NCI-H748 treated with DMSO at 0.1 percent for 48 hours (cell line): ENCODE measurements at places on chromosomes 6 and 20.

DNA sequence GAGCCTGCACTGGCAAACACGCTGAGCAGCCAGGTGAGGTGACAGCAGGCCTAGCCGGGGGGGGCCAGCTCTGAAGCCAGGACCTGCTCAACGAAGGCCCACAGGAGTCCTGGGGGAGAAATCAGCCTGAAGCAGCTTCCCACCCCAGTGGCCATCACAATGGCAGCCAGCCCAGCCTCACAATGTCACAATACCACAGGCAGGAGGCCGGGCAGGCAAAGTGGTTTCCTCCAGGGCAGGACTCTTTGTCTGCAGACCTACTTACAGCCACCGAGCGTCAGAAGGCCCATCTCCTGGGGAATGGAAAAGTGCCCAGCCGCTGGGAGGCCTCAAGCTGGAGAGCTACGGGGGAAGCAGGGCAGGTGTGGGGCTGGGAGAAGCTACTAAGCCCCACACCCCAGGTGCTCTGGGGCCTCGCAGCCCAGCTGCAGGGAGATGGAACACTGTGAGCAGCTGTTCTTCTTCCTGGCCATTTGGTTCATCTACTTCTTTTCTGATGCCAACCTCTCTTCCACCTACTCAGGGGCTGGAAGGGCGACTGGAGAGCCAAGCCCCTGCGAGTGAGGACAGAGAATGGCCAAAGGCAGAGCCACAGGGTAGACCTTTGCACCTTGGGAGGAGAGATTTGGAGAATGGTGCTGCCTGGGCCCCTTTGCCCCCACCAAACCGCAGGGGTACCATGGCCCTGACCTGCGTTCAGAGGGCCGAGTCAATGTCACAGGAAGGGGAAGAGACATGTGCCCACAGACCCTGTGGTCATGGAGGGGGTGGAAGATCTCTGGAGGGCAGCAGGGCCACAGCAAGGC is 22.3 kb upstream of the AVP start:
- no peak for DNase-seq

DNA sequence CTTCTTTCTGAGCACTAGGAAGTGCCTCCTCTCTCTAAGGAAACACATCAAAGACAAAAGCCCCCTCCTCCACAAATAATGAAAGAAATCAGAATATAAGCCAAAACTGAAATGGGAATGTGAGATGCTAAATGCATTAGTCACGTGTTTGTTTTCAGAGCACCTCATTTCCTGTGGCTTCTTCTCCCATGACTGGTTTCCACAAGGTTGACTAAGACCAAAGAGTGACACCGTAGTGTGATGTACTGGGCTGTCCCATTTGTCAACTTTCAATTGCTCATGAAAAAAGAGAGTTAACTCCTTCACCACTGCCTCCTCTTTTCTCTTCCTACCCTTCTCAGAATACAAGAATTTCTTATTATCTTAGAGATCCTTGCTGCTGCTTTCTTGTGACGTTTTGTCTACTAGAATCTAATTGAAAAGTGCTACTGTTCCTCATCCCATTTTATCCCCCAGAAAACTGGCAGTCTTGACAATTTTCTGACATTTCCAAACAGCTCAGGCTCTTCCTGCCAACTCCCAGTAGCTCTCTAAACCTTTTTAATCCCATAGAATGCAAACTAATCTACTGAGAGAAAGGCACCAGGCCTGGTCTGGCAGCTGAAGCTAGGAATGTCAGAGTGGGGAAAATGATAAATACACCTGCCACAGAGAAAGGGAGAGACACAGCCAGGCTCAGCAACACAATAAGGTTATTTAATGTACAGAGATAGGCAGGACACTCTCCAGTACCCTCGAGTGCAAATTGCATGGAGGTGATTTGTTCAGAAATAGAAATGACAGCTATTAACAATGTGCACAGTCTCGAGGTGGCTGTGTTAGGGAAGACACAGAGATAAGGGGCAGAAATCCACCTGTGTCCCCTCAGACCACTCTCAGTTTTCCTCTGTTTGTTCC is 671.7 kb upstream of the NRSN1 start:
- no peak for DNase-seq

- no peak for DNase-seq
Measured at GRCh38 chr20:23291575-23292240, 58.9 kb upstream of the NXT1 start.

DNA sequence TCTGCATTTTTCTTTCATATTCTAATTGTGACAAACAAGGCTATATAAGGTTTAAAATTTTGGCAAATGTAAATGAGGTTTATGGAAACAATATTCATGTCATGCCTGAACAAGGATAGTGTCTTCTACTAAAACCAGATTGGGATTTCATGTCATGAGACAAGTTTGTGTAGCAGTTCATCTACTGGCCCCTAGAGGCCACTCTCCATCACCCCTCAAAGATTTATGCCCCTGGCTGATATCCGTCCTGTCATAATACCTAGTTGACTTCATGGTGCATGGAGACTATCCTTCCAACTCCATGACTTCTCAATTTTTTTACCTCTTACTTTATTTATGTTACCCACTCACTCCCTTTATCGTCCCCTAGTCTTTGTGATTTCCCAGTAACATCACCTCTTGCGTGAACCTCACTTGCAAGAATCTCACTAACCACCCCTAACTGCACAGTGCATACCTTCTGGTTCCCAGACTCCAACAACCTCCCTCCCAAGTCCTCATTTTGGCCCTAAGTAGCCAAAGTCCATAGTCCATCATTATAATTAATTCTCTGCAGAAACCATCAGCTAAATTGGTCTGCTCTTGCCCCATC is 179.8 kb downstream of the TASP1 start:
- DNase-seq = peak; percentile 47

- no peak for DNase-seq
Measured at GRCh38 chr6:113539202-113539601, 317.9 kb upstream of the MARCKS start.

DNA sequence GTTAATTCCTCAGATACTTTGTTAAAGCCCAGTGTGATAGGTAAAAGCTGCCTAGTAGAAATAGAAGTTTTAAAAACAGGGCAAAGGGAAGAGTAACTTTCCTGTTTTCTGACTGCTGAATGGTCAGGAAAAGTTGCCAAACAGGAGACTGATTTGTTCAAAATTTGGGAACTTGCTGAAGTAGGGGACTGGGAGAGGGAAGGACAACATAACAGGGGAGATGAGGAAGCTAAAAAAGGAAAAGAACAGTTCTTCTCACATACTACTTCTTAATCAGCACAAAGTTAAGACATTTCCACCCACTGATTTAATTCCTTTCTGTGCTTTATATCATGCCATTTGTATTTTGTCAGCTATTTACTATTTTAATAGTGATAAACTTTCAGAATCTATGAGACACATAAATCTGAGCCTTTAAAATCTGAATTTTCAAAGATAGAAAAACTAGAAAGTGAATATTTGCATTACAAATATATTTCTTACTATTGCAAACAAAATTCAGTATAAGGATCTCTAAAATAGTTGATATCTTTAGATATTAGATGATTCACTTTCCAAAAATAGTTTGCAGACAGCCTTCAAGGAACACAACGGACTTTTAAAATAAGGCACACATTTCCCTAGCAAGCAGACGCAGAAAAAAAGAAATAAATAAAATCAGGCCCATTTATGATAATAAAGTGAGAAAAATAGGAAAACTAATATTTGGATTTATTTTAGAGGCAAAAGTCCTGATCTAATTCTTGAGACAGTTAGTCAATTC is 36.9 kb upstream of the SLC16A10 start:
- no peak for DNase-seq

DNA sequence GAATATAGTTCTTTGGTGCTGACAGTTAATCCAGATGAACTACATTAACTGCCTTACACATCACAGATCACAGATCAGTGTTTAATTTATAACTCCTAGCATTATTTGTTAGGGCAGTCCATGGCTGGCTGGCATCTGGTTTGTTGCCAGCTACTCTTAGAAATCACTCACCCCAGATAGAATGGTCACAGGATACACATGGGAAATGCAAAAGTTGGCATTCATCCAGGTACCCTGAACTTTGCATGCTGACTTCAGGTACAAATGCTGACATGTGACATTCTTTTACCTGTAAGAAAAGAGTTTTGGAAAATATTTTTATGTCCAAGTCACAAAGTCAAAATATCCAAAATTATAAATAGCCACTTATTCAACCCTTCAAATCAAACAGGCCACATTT is 20.2 kb downstream of the FBXL4 start:
- no peak for DNase-seq

DNA sequence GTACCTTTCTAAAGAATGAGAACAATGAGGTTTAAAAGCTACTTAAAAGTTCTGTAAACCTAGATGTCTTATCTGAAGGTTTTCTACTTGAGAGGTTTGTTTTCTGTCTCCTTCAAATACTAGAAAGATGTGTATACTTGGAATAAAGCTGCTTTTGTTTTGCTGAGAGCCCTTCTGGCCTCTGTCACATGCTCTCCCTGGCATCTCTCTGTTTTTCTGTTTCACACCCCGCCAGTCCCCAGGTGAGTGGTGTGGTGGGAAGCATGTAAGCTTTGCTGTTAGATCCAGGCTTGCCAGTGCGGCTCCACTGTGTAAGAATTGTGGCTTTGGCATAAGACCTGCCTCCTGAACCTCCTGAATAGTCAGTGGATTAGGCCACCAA is 56.8 kb downstream of the SNX9 start:
- DNase-seq = no peak
